T-cell (primary cell): ENCODE measurements at places on chromosomes 16 and 17.

GRCh38 chr17:55271223-55271571, 6.4 kb downstream of the HLF start:
- DNase-seq, result no peak

- no peak for DNase-seq
Measured at GRCh38 chr16:2364638-2365210, 24.2 kb upstream of the ABCA3 start.

- DNase-seq, result no peak
Measured at GRCh38 chr16:4523686-4524085, 14.9 kb downstream of the CDIP1 start.

DNA sequence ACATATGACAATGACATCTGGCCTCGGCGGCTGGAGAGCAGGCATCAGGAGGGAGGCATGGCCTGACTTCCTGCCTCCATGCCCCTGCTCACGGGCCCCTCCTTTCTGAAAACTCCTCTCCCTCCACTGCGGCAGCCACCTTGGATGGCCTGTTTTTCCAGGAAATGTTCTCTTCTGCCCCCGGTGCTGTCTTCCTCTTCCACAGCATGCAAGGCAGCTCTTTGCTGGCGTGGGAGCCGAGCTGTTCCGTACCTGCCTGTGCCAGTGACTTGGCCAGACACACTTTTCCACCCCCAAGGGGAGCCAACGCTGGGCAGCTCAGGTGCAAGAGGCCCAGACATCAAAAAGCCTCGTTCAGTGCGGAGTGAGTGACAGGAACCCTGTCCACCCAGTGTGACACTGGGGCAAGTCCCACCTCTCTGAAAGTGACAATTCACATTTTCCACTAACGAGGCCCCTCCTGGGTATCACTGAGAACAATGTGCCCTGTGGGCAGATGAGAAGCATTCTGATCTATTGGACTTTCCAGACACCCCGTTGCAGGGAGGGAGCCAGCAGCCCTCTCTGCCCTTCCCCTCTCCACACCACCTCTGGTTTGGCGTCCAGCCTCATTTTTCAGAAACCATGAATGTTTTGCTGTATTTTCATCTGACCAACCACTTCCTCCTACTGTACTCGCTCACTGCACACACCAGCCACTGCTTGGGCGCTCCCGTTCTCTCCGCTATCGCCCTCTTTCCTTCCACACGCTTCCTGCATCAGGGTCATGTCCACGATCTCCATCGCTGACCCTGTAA, 31.2 kb downstream of the NSMCE1 start:
- DNase-seq, result peak; percentile 57

GRCh38 chr17:47221154-47221553, 12.0 kb downstream of the MYL4 start:
- no peak for DNase-seq

GRCh38 chr16:65548470-65548869, 426.6 kb upstream of the CDH11 start:
- DNase-seq, result no peak

DNA sequence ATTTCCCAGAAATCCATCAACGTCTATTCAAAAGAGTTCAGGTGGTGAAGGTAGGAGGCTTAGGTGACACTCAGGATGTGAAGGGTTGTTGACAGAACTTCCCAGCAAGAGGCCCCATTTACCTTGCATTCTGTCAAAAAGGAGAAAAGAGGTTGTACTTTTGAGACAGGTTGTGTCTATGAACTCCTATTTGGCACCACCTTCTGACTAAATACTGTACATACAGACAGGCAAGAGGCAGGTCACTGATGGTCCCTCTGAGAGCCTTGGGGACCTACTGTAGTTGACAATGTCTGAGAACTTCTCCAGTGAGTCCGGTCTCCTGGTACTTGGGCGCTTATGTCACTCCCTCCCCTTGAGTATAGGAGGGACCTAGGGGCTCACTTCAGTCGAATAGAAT, 479.3 kb upstream of the ZFHX3 start:
- no peak for DNase-seq

DNA sequence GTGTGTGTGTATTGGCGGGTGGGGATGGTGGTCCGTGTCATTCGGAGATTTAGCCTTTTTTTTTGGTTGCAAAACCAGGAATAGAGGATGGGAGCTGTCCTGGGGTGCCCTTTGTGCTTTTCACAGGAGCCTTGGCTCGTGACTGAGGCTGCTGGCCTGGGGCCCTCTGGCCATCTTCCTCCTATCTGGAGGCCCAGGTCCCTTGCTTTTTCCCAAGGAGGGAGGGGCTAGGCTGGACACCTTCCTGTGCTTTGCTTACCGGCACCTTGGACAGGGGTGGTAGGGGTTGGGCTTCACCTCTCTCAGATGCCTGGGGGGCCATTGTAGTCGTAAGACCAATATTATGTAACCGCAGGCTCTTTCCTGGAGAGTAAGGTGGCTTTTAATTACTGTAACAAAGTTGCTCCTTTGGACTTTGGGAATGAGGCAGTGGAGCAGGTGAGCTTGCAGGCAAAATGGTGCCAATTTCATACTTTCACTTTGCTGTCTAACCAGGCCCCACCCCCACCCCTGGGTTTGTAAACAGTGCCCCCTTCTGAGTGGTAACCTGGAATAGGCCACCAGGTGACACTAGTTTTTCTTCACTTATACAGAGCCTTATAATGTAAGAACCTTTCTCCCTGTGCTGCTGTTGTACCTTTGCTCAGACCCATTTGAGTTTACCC, 1.2 kb downstream of the DYNLL2 start:
- DNase-seq, result peak; percentile 81

DNA sequence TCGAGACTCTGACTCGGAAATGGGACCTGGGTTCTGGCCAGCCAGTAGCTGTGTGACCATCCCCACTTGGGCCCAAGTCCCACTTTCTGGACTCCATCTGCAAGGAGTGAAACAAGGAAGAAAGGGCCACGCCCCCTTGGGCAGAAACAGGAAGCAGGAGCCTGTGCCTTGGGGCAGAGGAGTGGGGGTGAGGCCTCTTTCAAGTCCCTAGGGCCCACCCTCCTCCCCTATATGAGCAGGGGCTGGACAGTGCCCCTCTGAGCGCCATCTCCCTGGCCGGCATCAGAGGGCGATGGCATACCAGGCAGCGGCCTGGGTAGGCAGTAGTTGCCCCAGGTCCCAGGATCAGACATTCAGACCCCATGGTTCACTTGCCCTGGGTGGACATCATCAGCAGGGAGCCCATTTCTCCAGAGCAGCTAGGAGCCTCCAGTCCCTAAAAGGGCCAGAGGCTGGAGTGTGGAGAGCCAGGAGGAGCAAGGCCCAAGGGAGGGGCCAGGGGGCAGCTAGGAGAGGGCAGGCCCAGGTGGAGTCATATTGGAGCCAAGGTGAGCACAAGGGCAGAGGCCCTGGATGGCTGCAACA, 7.1 kb downstream of the BCAR1 start:
- no peak for DNase-seq

- DNase-seq, result no peak
Measured at GRCh38 chr16:63618896-63619485, 1502.9 kb downstream of the CDH11 start.

- DNase-seq, result no peak
Measured at GRCh38 chr16:22220069-22220440, 14.0 kb downstream of the EEF2K start.

DNA sequence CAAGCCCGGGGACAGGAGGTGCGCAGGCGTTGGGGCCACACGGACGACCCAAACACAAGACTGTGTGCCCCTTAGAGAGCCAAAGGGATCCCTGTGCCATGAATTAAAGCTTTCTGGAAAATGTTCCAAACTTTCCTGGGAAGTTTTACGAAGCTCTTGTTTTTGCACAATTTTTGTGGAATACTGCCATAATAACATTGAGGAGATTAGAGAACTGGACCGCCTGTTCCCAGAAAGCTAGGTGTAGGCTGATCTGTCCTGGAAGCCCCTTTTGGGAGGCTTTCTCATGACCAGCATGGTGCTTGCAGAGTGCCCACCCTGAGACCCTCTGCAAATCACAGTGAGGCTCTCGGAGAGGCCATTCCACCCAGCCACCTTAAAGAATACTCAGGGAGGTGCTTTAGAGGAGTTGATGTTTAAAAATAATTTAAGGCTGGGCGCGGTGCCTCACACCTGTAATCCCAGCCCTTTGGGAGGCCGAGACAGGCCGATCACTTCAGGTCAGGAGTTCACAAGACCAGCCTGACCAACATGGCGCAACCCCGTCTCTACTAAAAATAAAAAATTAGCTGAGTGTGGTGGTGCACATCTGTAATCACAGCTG, 1.1 kb downstream of the KDM8 start:
- no peak for DNase-seq

DNA sequence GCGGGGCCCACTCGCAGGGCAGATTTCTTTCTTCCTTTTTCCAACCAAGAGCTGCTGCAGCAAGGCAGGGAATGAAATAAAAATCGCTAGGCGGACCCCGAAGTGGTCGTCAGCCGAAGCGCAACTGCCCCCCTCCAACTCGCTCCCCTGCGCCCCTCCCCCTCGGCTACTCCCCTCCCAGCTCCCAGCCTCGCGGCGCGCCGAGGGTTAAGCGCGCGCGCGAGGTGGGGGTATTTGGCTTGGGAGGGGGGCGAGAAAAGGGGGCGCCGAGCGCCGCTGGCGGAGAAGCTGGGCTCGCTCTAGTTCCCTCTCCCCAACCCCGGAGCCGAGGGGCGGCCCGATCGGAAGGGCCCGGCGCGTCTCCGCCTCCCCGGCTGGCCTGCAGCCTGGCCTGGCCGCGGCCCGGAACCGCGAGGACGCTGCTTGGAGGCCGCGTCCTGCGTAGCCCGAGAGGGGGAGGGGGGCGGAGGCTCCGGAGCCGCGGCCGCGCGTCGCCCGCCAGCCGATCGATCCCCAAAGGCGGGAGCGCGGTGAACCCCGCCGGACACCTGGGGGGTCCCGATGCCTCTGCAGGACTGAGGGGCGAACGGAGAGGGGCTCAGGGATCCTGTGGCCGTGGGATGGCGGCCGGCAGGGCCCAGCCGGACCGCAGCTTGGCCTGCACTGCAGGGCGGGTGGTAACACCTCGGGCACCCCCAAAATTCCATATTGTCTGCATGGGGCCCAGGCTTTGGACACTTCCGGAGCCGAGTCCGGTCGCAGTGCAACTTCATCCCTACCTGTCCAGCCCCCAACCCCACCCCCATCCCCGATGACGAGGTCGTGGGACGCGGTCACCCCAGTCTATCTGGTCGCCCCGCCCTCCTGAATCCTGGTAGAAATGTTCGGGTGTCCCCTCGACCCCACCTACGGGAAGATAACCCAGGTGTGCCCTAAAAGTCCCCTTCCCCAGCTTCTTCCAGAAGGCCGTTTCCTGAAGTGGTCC, 4.9 kb upstream of the CBX4 start:
- DNase-seq, result no peak

DNA sequence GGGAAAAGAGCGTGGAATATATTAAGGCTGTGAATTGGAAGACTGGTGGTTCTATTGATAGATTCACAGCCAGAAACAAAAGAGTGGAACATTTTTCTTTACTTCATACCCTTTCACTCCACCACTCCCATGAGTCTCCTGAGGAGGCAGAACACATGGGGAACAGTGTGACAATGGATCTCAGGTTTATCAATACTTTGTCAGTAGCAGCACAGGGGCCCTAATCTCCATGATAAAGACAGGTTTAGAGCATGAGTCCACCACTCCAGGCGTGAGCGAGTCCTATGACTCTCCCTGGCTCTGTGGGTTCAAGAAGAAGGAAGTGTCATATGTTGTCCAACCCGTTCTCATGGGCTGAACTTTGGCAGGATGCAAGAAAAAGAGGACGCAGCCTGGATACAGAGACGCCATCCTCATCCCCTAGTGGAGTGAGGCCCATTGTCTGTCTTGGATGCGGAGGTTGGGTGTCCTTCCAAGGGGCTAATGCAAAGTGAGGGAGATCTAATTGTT, 361.2 kb downstream of the TMEM114 start:
- no peak for DNase-seq

DNA sequence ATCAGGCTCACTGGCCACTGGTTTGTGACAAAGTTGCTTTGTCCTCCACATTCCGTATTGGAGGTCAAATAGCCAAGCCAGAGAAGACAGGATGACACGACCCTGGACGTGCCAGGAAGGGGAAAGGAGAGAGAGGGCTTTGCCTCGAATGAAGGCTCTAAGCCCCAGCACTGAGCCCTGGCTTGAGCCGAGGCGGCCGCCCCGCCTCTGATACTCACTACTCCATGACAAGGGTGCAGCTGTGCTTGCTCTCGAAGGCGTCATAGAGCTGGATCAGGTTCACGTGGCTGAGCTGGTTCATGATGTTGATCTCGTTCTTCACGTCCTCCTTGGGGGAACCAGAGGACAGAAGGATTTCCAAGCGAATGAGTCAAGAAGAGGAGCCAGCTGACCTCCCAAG, 19.3 kb downstream of the MYLK3 start:
- DNase-seq, result no peak

DNA sequence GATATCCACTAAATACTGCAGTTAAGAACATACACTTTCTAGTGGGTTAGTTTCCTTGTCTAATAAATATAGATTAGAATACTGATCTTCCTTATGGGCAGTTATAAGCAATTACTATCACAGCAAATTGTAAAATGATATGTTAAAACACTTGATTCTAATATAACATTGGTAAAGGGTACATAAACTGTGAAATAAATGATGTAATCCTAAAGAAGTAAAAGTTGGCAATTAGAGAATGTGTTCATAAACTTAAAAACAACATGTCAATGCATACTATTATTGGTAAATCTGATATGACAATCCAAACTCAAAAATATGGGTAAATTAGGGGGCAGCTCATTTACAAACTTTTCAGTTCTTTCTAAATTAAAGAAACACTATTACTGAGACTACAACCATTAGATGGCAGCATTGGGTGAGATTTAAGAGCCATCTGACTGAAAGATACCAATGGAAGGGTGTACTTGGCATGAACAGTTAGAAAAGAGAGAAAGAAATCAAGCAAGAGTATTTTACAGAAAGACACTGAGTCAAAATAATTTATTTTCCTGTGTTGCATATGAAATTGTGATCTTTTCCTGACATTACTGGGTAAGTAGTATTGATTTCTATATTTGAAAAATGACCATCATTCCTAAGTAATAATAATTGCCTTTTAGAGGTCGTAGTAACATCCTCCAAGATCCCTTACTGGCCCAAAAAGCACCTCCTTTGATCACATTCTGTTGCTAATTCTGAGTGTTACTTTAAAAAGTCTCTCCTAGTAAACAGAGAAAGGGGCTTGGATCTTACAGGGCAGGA, 119.6 kb downstream of the SPAG9 start:
- DNase-seq, result no peak

DNA sequence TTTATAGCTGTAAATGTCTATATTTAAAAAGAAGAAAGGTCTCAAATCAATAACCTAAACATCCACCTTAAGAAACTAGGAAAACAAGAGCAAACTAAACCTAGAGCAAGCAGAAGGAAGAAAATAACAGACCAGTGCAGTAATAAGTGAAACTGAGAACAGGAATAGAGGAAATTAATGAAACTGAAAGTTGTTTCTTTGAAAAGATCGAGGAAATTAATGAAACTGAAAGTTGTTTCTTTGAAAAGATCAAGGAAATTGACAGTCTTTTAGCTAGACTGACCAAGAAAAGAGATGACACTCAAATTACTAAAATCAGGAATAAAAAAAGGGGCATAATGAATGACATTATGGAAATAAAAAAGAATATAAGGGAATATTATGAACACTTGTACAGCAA, 46.4 kb downstream of the SLFN5 start:
- DNase-seq, result no peak
